Midbrain (tissue), 1 donor: ENCODE measurements at places on chromosomes 6 and 20.

GRCh38 chr6:158737710-158738615, 81.2 kb downstream of the EZR start:
- DNase-seq: no peak

- DNase-seq: no peak
Measured at GRCh38 chr20:48202334-48203113, 417.2 kb upstream of the SULF2 start.

- no peak for DNase-seq
Measured at GRCh38 chr6:156082012-156082411, 626.4 kb upstream of the NOX3 start.

DNA sequence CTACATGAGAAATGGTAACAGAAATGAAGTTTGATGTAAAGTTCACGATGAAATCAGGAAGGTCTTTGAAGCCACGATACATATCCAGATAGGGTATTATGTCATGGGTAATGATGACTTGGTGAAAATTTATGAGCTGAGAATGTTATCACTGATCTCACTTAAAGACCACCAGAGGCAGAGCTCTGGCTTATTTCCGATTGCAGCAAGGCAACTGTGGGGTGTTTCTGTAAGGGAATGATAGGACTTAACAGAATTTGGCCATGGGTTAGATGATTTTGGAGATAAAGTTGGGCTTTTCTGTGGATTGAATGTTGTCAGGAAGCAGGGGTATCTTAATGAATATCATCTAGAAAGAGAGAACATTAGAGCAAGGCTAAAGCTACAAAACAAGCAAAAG, 508.4 kb downstream of the HDGFL1 start:
- DNase-seq: no peak

DNA sequence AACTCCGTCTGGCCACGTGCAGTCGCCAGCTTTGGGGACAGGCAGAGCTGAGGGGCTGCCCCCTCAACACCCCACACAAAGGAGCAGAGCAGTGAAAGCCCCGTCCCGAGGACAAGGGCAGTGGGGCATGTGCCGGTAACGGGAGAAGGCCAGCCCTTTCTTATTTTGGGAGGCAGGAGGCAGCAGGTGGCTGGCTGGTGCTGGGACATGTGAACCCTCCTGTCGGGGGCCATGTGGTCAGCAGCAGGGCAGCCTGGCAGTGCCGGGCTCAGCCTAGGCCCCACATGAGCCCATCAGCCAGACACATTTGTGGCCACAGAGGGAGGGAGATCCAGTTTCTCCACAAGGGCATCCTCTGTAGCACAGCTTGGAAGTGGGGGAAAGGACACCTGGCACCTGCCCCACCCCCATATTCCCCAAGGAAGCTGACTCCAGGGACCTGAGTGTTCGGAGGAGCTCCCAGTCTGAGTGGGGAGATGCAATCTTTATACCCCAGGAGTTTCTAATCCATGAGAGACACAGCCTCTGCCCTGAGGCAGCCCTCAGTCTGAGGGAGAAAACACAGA, 137.6 kb downstream of the MRPL14 start:
- no peak for DNase-seq

- no peak for DNase-seq
Measured at GRCh38 chr6:125865015-125865414, 74.3 kb downstream of the NCOA7 start.

GRCh38 chr6:150272976-150273315, 95.9 kb upstream of the IYD start:
- DNase-seq: no peak

- DNase-seq: no peak
Measured at GRCh38 chr6:91268941-91269340, 682.1 kb upstream of the MAP3K7 start.

GRCh38 chr6:136030131-136030530, 178.6 kb downstream of the PDE7B start:
- no peak for DNase-seq

DNA sequence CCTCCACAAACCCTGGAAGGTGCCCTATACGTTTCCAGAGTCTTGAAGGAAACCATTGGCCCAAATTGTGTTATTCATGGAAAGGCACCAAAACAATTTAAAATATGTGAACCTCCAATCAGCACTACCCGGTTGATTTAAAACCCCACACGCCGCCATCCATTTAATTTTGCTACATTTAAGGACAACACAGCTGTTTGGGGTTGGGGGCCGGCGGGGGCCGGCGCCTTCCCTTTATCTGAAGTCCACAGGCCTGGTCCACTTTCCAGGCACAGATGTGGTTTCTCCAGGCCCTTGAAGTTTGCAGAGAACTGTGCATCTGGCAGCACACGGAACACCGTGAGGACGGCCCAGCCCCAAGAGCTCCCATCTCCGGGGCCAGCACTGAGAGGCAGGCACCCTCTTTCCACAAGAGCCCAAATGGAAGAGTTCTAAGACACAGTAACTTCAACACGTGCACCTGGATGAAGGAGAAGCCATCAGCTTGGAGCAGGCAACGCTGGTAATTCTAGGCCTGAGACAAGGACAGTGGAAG, 16.8 kb upstream of the FRMD1 start:
- no peak for DNase-seq

DNA sequence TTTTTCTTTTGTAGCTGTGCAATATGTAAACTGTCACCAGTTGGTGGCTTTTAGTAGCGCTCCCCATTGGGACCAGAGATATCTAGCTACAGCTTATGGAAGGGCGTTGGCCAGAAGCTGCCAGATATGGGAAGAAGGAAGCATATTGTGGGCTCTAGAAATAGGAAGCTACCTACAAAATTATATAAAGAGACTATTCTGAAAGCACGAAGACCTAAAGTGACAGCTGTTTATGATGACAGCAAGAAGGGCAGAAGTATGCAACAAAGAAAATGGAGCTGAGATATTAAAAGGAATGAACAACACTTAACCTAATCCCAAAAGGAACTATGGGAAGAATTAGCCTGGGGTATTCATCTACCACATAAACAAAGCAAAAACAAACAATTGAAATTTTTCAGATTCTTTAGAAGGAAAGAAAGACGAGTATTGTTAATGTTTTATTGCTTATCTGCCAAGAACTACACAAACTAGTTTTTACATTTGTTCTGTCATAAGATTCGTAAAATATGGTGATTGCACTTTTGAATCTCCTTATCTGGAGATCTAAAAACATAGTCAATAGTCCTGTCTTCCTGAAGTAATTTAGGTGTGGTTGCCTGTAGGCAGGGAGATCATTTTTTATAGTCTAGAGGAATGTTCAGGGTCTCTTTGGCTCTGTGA, 81.6 kb downstream of the NCOA7 start:
- DNase-seq: no peak

DNA sequence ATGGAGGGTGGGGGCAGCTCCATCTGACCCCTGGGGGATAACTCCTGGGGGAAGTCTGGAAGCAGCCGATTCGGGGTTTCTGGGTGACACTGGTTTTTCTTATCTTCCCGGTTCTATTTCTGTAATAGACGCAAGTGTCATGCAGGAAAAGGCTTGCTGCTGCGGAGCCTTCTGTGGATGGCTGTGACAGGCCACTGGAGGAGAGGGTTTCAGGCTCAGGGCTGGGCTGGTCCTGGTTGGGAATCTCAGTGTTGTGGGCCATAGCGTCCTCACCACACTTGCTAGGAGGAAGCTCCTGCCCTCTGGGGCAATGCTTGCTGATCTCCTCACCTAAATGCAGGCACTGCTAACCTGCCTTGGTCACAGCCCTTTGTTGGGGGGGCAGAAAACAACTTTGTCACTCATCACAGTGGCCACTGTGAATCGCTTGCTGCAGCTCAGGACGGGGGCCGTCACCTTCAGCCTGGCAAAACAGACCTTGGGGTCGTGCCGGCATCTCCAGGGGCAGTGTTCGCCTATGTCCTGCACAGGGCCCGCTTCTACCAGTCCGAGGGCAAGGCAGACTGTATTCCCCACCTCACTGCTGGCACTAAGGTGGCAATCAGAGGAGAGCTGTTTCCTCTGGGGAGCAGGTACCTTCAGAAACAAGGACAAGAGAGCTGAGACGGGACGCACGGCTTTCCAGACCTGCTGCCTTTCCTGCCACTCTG, 4.4 kb upstream of the TUBB1 start:
- DNase-seq: no peak

DNA sequence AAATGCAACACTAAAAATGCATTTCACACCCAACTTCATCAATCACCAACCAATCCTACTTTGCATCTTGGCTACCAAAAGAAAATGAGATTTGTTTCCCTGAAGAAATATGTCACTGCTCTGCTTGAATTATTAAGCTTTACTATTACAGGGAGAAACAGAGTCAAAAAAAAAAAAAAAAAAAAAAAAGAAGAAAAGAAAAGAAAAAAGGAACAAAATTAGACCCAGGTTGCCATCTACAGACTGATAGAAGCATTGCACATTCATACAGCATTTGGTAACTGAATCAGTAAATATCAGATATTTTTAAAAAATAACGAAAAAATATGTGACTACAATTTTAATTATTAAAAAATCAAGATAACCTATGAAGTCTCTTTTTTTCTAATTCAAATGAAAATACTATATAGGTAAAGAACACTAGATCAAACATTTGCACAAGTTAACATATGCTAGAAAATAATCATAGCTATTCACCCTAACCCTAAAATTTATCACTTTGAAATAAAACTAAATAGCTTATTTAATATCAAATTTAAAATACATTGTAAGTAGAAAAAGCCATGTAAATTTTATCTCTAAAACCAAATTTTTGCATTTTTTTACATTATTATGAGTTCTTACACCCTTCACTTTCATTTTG, 83.3 kb downstream of the DCDC2 start:
- DNase-seq: no peak

- no peak for DNase-seq
Measured at GRCh38 chr6:55293116-55293515, 34.2 kb upstream of the GFRAL start.

- no peak for DNase-seq
Measured at GRCh38 chr6:167984876-167985604, 12.4 kb upstream of the KIF25 start.

DNA sequence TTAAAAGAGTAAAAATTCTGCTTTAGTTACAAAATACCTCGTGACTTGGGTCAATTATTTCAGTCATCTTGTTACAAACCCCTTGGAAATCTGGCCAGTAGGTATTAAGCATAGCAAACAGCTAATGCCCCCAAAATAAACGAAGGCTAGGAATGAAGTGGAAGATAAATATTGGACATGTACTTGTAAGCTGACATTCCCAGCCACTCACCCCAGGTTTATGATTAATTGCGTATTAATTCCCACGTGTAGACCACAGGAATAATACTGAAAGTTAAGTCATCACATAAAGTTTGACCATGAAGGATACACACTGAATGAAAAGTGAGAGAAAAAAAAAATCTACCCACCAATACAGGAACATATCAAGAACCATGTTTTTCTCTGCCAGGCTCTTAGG, 936.5 kb upstream of the ADGRB3 start:
- DNase-seq: no peak

GRCh38 chr6:45738057-45738455, 277.6 kb downstream of the CLIC5 start:
- DNase-seq: no peak

DNA sequence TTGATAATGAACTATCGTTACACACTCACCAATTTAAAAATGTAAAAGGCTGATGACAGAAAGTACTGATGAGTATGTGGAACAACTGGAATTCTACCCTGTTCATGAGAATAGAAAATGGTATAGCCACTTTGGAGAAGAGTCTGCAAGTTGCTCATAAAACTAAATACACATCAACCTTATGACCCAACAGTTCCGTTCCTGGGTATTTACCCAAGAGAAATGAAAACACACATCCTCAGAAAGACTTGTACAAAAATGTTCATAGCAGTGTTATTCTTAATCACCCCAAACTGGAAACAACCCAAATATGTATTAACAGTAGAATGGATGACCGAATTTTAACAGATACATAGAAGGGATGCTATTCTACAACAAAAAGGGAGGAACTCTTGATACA, 145.7 kb upstream of the LRFN2 start:
- no peak for DNase-seq

GRCh38 chr6:161594412-161594811, 320.6 kb upstream of the AGPAT4 start:
- DNase-seq: no peak

DNA sequence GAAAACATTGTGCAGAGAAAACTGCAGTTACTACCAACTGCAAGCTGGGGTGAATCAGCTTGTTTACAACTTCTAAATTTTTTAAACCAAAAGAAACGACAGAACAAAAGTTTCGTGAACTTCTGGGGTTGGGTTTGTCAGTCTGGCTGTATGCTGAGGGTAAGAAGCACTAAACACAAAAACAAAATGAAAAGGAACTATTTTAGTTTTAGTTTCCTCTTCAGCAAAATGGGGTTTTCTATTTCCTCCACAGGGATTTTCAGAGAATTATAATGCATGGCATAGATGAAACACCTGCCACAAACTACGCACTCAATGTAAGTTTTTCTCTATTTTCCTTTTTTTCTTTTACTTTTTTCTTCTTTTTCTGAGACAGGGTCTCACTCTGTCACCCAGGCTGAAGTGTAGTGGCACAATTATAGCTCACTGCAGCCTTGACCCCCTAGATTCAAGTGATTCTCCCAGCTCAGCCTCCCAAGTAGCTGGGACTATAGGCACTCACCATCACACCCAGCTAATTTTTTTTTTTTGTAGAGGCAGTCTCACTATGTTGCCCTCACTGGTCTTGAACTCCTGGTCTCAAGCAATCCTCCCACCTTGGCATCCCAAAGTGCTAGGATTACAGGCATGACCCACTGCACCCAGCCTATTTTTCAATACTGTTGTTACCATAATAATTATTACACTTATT, 40.6 kb downstream of the CGA start:
- no peak for DNase-seq

DNA sequence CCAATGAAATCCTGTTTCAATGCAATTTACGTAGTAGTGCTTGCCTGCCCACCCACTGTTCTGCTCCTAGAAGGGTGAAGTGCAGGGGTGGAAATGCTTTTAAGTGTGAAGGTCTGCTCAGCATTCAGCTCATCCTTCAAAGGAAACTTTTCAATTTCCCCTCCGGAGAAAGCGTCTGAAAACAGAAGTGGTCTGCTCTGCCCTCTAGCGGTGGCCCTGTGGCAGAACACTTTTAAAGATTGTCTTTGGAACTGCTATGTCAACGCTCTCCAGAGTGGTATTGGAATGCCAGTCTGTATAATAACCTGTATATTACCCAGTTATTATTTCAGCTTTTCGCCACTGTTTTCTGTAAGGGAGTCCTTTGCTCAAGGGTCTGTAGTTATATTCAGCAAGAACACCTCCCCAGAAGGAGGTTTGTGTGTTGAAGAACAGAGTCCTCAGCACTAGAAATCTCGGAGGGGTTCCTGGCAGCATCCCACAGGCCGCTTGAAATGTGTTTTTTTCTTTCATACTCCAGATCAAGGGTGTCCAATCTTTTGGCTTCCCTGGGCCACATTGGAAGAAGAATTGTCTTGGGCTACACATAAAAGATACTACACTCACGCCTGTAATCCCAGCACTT, 63.1 kb upstream of the KLHL31 start:
- DNase-seq: peak; percentile 67
